GOT3 (cell line): ENCODE measurements at places on chromosomes 1 and 21.
A peak's percentile ranks its signal among the peaks of the same experiment; 100 is the strongest.

- peak; percentile 75 for DNase-seq
These were observed 8.9 kb downstream of the MRTO4 start for GRCh38 chr1:19260211-19261138.

DNA sequence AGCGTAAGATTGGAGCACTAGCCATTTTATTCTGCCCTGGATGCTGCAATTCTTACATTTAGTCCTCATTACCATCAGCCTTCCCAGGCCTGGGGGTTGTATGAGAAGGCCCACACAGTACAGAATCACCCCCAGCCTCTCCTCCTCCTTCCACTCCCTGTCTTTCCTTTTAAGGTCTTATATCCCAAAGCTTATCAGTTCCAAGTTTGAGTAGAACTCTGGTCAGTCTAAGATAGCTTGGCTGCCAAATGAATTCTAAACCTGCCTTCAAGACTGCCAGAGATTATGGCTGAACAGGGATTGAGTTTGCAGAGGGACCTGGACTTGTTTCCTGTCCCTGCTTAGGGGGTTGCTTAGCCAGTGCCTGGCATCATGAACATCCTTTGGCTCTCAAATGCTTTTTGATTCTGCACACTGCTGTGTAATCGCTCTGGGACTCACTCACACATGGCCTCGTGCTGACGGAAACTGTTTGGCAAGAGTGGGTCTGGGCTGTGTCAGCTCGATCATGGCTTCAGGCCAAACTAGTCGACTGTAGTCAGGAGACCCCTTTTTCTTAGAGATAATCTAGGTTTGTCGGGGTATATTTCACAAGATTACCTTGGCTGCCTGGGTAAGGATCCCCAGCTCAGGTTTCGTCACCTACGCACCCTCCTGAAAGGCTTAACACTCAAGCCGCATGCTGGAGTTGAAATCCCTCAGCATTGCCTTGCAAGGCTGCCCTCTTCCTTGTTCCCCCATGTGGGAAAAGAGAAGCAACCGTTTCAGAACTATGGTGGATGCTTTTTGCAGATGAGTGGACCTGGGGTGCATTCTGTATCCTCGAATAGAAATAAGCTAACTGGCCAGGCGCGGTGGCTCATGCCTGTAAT is 252.6 kb downstream of the NFIA start:
- DNase-seq = no peak

DNA sequence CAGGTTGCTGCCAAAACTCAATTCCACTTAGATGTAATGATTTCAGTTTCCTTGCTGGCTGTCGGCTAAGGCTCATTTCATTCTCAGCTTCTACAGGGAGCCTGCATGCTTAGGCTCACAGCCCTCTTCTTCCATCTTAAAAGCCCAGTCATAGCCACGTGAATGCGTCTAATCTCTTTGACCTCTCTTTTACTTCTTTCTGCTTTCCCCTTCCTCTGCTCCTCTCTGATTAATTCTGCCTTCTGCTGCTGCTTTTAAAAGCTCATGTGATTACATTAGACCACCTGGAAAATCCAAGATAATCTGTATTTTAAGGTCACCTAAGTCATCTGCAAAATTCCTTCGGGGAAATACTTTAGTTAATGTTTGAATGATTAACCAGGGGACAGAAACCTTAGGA is 812.8 kb upstream of the BRINP3 start:
- DNase-seq = no peak

DNA sequence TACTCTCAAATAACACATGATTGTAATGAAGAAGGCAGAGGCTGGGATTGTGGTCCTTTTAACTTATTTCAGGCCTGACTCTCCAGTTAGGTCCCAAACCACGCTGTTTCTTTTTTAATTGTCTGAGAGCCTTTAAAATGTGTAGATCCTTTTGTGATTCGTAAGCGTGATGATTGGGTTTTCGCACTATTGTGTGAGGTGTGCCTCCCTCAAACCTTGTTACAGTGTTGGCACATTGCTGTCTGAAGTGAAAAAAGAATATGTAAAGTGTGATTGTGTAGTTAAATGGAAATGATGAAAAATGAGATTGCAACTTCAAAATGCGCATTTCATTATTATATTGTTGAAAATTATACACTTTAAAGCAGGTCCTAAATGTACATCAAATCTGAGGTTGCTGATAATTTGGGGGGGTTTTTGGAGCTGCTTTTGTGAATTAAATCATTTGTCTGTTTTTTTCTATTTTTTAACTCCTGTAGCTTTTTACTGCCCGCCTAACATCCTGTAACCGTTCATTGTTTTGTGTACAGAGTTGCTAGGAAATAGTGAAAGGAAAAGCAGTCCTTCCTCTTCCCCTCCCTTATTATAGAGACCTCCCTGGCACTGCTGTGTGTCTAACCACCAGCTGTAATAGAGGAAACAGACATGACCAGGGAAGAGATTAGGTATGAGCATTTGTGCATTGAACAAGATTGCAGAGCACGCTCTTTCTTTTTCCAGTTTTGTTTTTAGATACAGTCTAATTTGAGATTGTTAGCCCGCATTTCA is 43.3 kb downstream of the IARS2 start:
- no peak for DNase-seq

DNA sequence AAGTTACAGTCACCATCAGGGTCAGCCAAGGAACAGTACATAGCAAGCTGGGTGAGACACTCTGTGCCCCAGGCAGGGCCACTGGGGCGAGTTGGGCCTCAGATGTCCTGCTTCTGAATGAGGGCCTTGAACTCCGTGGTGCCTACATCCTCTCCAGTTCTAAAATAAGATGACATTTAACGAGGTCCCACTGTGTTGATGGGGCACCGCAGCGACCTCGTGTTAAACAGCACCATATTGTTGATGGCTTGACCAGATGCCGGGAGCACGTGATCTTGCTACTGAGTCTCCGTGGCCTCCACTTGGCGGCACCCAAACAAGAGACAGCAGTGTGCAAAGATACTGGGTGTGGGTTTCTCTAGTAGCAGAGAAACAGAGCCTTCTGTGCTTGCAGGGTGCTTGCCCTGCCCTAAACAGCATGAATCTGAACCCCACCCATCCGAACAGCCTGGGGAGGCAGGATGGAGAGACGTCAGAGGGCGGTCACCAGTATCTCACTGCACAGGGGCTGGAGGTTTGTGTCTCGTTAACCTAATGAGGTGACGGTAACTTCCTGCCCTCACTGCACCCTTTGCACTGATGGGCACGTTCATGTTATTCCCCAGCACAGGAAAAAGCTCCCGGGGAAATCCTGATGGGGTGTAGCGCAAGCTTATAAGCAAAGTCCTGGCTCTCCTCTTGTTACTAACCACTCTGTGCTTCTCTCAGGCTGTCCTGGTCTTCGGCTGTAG is 324.4 kb downstream of the AJAP1 start:
- no peak for DNase-seq

- no peak for DNase-seq
These were observed 14.0 kb upstream of the TBX15 start for GRCh38 chr1:119002028-119002686.

DNA sequence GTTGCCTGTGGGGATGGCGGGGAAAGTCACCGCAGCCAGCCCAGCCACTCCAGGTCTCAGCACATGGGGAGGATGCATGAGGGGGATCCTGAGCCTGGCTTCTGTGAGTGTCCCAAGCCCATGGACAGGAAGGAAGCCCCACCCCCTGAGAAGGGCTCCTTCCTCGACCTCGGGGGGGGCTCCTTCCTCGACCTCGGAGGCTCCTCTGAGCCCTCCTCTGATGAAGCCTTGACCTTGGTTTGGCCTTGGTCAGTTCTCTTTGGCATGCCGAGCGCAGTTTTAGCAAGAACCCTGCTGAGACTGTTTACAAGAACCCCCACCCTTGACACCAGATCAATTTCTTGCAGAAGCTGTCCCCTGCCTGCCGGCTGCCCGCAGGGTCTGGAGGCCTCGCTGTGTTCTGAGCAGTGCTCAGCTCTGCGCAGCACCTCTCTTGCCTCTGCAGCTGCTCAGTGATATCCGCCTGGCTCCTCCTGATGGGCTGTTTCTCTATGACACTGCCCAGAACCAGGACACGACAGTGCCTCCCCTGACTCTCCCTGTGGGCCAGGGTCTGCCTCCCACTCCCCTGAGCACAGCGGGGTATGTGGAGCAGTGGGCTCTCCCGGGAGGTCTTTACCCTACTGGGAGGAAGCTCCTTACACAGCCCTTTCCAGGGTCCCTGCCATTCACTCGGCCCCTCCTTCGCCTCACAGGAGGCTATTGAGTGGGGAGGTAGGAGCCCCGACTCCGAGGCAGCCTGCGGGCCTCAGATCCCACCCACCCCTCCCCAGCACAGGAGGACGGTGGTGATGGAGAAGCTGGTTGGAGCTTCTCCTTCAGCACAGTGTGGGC is 15.4 kb downstream of the ACTRT2 start:
- no peak for DNase-seq

DNA sequence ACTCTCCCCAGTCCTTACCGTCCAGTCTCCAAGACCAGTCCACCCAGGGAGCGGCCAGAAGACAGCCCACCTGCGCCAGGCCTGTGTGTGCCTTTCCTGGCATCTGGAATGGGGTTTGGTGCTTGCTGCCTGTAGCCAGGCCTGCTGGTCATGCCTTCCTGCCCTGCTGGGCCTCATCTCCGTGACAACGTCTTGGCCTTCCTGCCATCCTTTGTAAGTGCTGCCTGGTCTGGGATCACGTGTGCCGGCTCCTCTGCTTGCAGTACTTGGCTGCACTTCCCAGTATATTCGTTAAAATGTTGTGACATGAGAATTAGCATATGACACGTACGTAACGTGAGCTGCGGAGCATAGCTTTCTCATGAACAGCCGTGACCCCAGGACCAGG is 145.3 kb upstream of the COL6A1 start:
- DNase-seq = no peak

DNA sequence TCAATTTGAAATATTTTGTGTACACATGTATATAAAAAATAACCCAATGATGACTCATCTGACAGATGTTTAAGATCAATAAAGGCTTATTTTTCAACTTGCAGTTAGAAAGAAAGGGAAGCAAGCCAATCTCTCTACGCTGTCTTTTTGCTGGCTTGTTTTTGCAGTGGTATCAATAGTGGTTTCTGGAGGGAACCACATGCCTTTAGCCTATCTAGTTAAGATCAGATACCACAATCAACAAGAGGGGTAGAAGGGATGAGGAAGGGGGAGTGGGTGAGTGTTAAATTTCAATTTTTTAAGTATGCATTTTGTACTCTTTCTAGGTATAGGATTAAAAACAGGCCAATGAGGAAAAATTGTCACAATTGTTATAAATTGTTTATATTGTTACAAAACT is 276.2 kb downstream of the KCNH1 start:
- DNase-seq = no peak

DNA sequence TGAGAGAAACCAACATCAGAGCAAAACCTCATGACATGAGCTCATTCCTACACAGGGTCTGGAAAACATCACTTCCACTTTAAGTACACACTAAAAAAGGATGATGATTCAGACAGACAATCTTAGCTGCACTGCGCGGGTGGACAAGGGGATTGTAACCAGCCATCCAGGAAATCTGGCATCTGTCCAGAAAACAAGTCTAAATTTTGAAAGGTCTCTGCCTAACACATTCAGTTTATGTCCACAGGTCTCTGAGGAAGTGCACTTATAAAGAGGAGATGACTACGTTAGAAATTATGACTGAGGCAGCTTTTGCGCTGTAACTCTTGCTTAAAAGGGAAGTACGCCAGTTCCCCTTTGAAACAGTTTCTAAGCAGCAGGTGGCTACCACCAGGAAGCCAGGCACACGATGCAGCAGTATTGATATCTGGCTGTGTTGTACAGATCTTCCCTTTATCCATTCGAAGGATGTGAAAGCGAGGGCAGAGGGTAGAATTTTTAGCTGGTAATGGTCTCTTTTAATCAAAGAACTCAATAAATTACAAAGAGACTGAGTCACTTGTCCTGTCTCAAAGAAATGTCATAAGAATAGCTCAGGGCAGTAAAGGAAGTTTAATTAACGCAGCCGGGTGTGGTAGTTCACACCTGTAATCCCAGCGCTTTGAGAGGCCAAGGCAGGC is 128.0 kb downstream of the SETD4 start:
- DNase-seq = no peak
